ENCODE measurements at places on chromosomes 7 and 10. TPM values are rescaled to one million over a fixed set of nuclear protein-coding genes. Genes with fewer than 3 reads are reported as not detected.
A peak's percentile ranks its signal among the peaks of the same experiment; 100 is the strongest.

DNA sequence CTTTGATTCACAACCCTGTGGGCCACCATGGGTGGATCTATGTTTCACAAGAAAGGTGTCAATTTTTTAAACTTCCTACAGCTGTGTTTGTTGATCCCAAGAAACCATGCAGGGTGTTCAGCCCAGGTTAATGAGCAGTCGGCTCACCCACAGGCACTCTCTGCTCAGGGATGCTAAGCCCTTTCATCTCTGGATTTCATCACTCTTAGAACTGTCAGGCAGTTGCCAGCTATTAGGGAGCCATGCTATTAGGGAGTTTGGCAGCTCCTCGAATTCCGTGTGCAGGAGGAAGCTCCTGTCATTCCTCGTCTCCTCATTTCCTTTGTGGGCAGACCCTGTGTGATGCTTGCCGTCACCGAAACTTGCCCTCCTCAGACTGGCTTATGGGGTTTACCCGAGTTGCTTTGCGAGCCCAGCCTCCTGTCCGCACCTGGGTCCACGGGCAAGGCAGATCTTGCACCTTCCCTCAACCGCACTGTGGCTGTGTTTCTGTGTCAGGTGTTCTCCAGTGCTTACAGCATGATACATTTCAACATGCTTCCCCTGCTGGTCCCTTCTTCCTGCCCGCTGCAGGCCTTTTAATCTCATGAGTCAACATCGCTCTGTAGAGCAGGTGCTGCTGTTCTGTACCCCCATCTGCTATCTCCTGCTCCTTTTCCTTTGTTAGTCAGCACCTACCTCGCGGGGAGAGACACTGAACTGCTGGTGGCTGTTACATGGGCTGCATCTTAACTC is 509.8 kb downstream of the SUGCT start:
- DNase-seq, result no peak

GRCh38 chr10:14858338-14858960 is 20.2 kb upstream of the SUV39H2 start:
- no peak for DNase-seq

- DNase-seq, result no peak
Observed at GRCh38 chr10:62894156-62894555, 78.0 kb upstream of the EGR2 start.

GRCh38 chr7:30634193-30634626 is 39.5 kb downstream of the GARS1 start:
- DNase-seq, result no peak

DNA sequence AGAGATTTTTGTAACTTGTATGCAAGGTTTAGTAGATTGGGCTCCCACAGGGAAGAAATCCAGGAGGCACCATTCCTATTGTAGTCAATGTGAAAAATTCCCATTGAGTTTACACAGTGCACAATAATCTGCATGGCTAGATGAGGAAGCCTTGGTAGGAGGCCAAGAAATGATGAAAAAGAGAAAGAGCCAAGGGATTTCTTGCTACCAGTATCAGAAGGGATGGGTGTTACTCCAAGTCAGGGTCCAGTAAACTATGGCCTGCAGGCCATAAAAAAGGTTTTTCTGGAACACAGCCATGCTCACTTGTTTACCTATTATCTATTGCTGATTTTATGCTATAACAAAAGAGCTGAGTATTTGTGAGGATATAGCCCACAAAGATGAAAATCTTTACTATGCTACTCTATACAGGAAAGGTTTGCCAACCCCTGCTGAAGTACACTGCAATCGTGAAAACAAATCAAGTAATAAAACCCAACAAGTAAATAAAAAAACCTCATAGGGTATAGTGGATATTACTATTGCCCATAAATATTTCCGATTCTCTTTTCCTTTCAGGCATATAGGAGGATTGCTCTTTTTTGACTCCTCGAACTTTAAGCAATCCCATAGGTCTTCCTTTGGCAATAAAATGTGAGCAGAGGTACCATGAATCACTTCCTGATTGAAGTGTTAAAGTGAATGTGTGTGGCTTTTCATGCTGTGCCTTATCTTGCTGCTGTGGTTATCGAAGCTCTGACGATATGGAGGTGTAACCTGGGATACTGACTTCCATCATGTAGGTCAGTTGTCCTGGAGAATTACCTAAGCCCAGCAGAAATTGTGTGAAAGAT is 256.3 kb upstream of the MAGI2 start:
- no peak for DNase-seq

GRCh38 chr10:1241322-1241890 is 185.2 kb downstream of the WDR37 start:
- peak; percentile 63 for DNase-seq

DNA sequence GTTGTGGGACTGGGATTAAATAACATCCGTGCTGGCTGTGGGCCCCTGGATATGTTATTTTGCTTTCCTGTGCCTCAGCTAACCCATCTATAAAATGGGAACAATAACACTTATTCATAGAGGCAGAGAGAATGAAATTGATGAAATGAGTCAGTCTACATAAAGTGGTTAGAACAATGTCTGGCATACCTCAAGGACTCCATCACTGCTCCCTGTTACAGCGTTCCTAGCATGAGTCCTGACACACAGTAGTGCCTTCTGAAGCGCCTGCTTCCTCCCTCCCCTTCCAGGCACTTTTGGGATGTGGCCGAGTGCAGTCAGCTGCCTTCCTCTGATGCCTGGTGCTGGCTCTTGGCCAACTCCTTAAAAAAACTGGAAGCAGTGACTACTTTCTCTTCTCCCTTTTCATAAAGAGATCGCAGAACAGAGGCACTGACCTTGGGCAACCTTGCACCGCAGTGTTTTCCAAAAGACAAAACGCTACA is 108.4 kb upstream of the ZMIZ1 start:
- no peak for DNase-seq

- DNase-seq, result no peak
Observed at GRCh38 chr10:24930427-24930826, 22.0 kb downstream of the PRTFDC1 start.

DNA sequence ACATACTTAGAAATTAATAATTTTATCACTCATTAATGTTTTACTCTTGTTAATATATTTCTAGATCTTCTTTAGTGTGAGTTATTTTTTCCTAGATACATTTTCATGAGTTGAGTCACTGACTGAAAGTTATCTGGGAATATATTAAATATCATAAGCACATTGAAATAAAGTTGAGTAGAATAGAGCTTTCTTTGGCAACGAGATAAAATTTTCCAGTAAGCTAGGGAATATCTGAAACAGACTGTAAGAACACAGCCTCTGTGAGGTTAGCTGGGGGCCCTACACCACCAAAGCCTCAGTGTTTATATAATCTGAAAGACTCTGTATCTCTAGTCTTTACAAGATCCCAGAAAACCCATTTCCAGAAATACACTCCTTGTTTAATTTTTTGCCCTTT is 347.8 kb upstream of the PLXDC2 start:
- no peak for DNase-seq

- no peak for DNase-seq
Observed at GRCh38 chr10:125186431-125187170, 26.2 kb upstream of the CTBP2 start.

DNA sequence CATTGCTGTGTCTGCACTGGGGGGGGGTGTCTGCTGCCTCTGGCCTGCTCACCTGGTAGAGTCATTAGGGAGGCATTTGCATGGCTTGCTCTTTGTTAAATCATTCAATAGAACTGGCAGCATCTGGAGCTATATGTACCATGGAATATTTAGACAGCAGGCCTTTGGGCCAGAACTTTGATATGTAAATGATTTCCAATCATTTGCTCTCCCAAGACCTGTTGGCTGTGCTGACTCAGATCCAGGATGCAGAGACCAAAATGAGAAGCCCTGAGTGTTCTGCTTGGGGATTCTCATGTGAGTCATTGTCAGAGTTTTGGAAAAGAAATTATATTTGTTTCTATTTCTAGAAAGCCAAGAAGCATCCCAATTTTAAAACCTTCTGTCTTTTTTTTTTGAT is 257.6 kb upstream of the IGFBP3 start:
- no peak for DNase-seq

GRCh38 chr7:1020849-1021251 is 23.5 kb upstream of the GPR146 start:
- DNase-seq, result peak; percentile 82

DNA sequence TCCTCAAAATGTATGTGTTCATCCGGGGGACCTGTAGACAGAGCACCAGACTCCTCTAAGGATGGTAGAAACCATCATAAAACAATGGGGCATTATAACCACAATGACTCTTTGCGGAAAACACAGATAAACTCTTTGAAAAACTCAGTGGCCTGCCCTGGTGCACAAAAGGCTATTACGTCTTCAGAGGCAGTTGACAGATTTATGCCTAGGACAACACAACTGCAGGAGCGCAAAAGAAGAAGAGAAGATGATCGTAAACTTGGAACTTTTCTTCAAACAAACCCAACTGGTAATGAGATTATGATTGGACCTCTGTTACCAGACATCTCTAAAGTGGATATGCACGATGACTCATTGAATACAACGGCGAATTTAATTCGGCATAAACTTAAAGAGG is 6.0 kb downstream of the RBM48 start:
- no peak for DNase-seq

DNA sequence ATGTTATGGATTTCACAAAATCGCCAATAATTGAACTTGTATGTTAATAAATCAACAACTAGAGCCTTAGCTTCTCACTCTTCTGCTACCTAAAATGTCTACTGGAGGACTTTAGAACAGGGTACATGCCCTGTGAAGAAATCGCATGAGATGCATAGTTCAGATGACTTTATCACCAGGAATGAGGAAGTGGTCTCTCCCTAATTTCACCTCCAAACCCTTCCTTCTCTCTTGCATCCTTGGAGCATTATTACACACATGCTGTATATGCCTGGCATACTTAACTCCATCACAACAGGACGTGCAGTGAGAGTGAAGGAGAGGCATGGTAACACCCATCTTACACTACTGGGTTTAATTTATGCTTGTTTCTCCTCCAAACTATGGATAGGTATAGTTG is 27.8 kb downstream of the RHEB start:
- DNase-seq, result no peak

DNA sequence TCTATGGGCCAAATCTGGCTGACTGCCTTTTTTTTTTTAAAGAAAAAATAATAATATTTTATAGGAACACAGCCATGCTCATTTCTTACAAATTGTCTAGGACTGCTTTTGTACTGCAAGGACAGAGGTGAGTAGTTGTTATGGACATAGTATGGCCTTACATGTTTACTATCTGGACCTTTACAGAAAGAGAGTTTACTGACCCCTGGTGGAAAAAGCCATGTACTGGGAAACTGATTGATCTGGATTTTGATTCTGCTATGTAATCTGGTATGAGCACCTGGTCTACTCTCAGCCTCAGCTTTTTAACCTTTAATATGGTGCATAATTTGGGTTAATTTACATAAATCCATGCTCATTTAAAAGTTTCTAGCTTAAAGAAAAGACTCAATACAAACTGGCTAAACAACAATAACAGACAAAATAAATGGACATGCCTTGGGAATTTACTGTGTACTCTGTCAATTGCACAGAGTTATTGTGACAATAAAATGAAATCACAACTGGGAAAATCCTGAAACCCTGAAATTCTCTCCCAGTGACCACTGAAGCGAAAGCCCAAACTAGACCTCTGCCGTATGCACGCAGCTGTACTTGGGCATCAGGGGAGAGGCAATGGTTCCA is 260.7 kb downstream of the BMPER start:
- no peak for DNase-seq

GRCh38 chr10:22606164-22606614 is 108.2 kb downstream of the PIP4K2A start:
- no peak for DNase-seq

- DNase-seq, result peak; percentile 82
Observed at GRCh38 chr7:66558201-66558641, 70.5 kb upstream of the KCTD7 start.

DNA sequence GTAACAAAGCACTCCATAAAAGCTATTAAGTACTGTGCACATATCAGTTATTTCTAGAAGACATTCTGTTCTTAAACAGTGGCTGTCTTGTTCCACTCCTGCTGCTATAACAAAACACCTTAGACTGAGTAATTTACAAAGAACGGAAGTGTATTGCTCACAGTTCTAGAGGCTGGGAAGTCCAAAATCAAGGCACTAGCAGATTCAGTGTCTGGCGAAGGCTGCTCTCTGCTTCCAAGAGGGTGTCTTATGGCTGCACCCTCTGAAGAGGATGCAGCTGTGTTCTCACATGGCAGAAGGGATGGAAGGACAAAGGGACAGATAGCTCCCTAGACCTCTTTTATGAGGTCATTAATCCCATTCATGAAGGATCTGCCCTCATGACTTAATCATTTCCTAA is 424.2 kb upstream of the ZMIZ1 start:
- no peak for DNase-seq

DNA sequence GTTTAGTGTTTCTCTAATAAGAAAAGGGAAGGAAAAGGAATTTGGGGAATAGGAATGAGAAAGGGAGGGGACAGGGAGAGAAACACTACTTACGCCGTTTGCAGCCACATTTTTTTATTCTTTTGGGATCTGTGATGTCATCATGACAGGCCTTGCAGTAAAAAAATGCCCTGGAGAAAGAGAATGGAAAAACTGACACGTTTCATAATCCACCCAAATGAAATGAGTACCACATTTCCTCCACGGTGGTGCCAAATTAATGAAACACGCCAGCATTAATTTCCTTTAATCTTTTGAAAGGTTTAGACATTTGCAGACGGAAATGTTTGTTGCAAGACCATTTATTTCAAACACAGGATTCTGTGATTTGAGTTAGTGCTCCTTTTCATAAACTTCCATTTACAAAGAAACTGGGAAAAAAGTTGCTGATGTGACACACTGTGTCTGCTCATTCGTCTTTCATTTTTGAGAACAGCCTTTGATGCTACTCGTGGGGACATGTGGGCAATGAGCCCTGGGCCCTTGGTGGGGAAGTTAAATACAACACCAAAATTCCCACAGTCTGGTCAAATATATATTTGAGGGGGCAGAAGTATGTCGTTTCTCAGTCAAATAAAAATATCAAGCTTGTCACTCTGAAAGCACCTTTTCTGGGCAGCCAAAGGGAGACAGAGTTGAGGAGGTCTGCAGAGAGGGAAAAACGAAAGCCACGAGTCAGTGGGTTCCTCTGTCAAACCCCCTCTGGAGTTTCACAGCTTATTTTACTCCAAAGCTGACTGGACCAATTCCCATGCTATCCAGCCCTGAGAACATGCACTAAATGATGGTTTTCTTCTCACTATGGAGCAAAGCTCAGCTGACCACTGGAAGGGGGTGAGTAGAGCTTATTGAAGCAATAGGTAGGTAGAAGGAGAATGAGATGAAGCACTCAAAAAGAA is 625.5 kb downstream of the KCNMA1 start:
- no peak for DNase-seq

- peak; percentile 92 for DNase-seq
Observed at GRCh38 chr7:4683043-4683883, 1.2 kb downstream of the FOXK1 start.

GRCh38 chr10:12768156-12769100 is 233.1 kb downstream of the CCDC3 start:
- DNase-seq, result no peak

GRCh38 chr10:124289851-124290795 is 128.6 kb downstream of the OAT start:
- peak; percentile 55 for DNase-seq

GRCh38 chr7:39304178-39304577 is 262.0 kb upstream of the YAE1 start:
- DNase-seq, result no peak

- DNase-seq, result no peak
Observed at GRCh38 chr7:143250822-143251221, 12.4 kb upstream of the GSTK1 start.

Gene GIMAP2
- total RNA-seq, result not detected

Gene GBX1
- not detected for total RNA-seq

Gene PTPRZ1
- total RNA-seq, result 2.0 TPM

Gene AEBP1
- total RNA-seq, result 242 TPM

Gene PIP
- total RNA-seq, result not detected

Gene AGR2
- not detected for total RNA-seq
